Skeletal muscle tissue (tissue), 5 donors: ENCODE measurements at places on chromosomes 12 and 14. TPM values are rescaled to one million over a fixed set of nuclear protein-coding genes. Genes with fewer than 3 reads are reported as not detected.

Gene KRT4
- total RNA-seq, result not detected

Gene METAP2
- total RNA-seq, result 55.8 TPM

Gene TAS2R19
- total RNA-seq, result 9.9 TPM

Gene ASPG
- total RNA-seq, result 0.52 TPM
